Head of caudate nucleus (tissue), 42 donors: ENCODE measurements at places on chromosomes 12 and 14.

- DNase-seq: peak; percentile 89
These were observed 6.8 kb upstream of the RASAL1 start for GRCh38 chr12:113142173-113142885.

DNA sequence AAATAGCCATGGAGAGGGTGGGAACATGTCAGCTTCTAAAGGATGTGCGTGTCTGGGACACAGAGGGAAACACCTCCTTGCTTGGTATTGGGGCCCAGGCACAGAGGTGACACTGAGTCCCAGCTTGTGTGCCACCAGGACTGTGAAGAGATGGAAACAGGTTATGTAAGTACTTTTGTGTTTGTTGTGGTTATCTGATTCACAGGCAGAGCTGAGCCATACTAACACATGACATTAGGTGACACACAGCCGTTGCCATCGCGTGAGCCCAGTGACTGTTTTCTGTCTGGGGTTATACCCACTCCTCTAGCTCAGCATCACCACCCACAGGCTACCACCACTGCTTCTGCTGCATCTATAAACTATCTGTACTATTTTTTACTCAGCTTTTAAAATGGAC is 12.1 kb upstream of the FLVCR2 start:
- no peak for DNase-seq

GRCh38 chr14:58876608-58877007 is 238.8 kb downstream of the DACT1 start:
- no peak for DNase-seq

- DNase-seq: no peak
These were observed 47.8 kb downstream of the HECTD1 start for GRCh38 chr14:31159682-31160296.

DNA sequence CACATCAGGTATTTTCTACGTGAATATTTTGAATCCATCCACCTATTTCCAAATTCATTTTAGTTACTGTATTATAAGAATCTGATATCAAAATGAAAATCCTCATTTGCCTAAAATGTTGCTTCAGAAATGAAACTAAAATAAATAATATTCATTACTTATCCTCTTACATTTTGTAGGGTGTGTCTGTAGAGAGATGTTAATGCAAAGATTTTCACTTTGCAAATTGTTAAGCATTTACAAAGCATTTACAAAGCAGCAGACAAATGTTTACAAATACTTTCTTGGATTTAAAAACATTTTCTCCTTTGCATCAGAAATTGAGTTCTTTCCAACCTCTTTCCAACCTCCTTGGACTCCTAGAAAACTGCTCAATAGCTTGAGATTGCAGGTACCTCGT is 360.0 kb upstream of the DCN start:
- no peak for DNase-seq

DNA sequence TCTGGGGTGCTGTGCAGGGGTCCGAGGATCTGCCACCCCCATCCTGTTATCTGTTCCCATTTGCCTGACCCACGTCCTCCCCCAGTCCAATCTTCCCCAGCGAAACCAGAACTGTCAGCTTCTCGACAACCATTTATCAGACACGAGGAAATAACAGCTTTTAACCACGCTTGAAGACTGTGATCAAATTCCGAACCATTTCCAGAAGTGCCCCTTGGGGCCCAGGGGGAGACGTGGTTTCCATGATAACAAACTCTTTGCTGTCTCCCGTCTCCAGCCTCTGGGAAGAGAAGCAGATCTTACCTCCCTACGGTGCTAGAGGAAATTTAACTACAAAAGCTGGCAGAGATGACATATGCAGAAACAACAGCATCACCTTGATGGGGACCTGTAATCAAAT is 35.1 kb upstream of the SRRM4 start:
- DNase-seq: no peak

DNA sequence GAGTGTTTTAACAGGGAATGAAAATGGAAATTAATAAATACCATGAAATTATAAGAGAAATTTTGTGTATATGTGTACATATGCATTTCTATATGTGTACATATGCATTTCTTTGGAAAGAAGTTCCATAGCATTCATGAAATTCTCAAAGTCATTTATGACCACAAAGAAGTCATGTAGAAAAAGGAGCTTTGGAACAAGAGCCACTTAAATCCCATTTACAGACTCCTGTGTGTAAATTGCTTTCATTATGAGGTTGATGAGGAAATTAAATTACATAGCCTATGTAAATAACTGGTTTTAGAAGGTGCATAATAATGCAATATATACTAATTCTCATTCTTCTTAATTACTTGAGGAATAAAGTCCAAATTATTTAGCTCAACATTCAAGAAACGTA is 450.5 kb upstream of the SYT1 start:
- no peak for DNase-seq

- DNase-seq: no peak
These were observed 13.1 kb upstream of the CHD4 start for GRCh38 chr12:6620137-6620884.

- DNase-seq: no peak
These were observed 112.0 kb downstream of the TSPAN8 start for GRCh38 chr12:71045781-71046180.

- no peak for DNase-seq
These were observed 20.8 kb upstream of the AMN start for GRCh38 chr14:102901633-102902032.

GRCh38 chr12:132197581-132198354 is 53.5 kb downstream of the NOC4L start:
- DNase-seq: no peak

DNA sequence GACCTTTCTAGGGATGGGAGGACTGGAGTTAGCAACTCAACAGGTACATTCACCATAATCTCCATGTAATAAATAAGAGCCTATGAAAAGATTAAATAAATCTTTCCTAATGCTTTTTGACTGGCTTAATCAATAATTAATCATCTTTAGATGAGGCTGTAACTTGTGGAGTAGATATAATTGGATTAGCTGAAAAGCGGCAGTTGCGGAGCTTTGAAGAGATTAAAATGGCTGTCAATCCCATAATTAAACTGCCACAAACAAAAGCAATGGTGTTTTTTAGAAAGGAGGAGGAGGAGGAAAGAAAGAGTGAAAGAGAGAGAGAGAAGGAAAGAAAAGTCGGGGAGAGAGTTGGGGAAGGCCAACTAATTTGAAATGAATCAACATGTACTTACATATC is 70.7 kb upstream of the TMEM263 start:
- no peak for DNase-seq

- peak; percentile 70 for DNase-seq
These were observed 92.9 kb downstream of the KSR2 start for GRCh38 chr12:117875744-117876435.

- no peak for DNase-seq
These were observed 68.3 kb downstream of the DERA start for GRCh38 chr12:15979096-15980092.

DNA sequence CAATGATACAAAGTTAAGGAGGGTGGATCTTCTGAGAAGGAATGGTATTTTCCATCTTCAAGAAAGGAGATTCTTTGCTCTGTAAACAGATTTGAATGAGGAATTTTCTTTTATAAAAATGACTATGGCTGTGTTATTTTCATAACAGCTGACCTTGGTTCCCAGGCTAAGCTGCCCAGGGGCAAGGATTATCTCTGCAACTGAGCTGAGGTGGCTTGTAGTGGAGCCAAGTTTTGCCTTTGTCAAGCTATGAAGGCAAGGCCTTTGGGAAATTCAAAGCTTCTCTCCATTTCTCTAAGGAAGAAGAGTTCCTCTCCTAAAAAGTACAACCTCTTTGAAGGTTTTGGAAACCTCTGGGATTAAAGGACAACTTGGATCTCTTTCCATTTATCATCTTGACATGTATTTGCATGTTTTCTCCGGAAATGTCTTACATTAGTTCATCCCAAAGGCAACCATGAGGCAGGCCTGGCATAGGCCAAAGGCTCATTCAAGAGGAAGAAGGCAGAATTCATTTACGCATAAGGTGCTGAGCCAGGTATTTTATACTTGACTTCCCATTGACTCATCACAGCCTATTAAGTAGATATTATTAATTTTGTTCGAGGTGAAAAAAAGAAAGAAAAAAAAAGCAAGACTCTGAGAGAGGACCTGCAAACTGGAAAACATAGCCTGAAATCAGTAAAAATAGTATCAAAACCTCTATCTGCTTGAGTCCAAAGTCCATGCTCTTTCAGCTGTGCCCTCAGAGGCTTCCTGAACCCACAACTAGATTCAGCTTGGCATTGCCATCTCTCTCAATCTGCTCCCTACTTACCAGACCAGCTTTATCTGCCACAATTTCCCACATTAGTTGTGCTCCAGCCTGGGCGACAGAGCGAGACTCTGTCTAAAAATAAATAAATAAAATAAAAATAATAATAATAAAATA is 24.0 kb upstream of the CKAP4 start:
- DNase-seq: no peak

GRCh38 chr12:43937947-43938346 is 102.1 kb downstream of the TMEM117 start:
- DNase-seq: no peak

- DNase-seq: no peak
These were observed 56.9 kb downstream of the PARP11 start for GRCh38 chr12:3816266-3816665.

DNA sequence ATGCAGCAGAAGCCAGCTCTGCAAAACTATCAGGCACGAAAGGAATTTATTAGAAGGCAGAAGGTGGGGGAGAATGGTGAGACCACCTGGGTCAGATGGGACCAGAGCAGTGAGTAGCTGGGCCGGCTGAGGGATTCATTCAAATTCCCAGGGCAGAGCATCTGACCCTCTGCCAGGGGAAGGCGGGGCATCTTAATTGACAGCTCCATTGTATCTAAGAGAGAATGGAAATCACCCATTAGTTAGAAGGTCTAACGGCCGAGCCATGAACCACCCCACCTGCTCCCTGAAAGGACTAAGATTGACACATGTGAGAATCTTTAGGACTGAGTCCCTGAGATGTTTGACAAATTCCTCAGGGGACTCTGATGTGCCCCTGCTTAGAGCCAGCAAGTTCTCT is 83.7 kb downstream of the PHETA1 start:
- no peak for DNase-seq

- peak; percentile 37 for DNase-seq
These were observed 4.5 kb downstream of the DAO start for GRCh38 chr12:108884116-108885012.

GRCh38 chr12:43318021-43318420 is 234.0 kb downstream of the ADAMTS20 start:
- DNase-seq: no peak

GRCh38 chr12:102010265-102010994 is 51.4 kb downstream of the WASHC3 start:
- DNase-seq: no peak

- DNase-seq: no peak
These were observed 280.6 kb upstream of the SFSWAP start for GRCh38 chr12:131430158-131430742.

DNA sequence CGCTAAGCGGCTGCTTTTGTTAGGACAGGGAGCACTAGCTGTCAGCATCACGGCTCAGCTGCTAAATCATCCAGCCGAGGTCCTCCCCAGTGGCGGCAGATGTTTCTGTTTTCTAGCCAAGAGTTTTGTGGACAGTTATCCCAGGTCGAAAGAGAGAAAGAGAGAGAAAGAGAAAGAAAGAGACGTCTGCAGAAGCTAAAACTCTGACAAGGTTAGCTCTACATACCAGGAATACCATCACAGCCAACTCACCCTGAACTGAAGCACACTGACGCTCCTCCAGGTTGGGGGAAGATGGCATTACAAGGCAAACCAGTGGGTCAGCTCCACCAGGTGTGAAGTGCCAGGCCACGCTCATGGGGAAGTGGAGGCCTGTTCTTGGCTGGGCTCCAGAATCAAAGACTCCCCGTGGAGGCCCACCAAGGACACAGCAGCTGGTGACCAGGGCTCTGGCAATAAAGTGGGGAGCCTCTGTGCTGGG is 64.9 kb upstream of the DICER1 start:
- DNase-seq: no peak

- no peak for DNase-seq
These were observed 148.1 kb downstream of the LMNTD1 start for GRCh38 chr12:25404955-25405354.

- no peak for DNase-seq
These were observed at the start of gene OR4K5 for GRCh38 chr14:19920021-19920657. OR4K5 (plus strand) TSS chr14:19920607; CDS start chr14:19920607, 0 bp downstream.

DNA sequence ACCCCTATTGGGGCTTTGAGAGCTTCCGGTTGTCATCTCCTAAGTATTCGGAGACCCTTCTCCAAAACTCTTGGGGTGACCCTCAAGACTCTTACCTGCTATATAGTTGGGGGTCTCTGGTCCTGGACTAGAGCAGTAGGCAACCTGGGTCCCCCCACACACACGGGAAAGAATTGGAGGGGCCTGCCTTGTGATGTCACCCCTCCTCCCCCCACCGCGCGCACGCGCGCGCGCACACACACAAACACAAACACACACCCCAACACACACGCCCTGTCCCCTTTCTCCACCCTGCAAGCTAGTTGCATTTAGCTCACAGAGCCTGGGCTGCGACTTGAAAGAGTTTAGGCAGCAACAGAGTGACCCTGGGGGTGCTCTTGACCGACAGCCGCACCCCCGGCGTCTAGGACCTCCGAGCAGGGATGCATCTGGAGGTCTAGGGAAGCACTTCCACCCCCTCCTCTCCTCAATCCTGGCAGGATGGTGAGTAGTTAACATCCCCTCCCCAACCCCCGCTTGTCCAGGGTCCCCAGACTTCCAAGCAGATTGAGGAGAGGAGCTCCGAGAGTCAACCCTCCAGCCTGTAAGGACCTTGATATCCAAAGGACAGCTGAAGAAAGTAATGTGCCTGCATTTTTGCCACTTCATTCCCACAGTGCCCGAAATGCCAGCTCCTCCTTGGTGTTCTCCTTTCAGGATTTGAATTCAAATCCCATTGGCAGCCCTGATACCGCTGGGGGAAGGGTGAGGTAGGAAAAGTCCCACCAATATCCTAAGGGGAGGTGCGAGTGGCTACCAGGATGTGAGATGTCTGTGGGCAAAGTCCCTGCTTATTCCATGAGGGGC is 1.4 kb upstream of the DNAJC14 start:
- peak; percentile 85 for DNase-seq

DNA sequence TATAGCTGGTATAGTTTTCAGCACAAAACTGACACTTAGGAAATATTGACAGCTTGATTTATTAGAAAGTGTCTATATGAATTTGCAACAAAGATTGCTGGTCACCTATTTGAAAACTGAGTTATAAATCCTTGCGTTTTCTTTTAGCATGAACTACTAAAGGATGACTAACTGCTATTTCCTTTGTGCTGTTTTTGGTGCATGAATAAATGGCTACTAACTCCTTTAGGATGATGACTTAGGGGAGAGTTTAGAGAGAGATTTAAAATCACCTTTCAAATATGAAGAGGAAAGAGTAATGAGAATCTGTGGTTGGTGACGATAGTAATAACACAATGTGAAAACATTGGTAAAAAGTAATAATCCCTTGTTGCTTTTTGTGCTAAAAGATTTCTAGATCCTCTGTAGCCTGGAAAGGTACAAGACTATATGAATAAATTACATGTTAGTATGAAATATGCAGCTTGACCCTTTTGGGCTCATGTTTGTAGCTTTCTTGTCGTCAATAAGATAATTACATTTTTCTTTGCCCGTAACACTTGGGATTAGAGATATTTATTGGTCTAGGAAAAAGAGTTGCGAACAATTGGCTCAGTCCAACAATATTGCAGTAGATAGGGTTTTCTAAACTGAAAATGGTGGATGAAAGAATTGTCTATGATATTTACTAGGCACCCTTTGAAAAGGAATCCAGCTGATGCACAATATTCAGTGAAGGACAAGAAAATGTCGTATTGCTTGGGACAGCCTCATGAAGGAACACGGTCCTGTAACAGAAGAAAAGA is 453.0 kb downstream of the ADAMTS20 start:
- DNase-seq: no peak

GRCh38 chr12:132472386-132472785 is 17.6 kb upstream of the FBRSL1 start:
- no peak for DNase-seq
